ENCODE measurements at places on chromosomes 1 and 21.

GRCh38 chr1:93679546-93679945, 2.1 kb downstream of the BCAR3 start:
- no peak for DNase-seq

GRCh38 chr21:29232530-29233255, 66.0 kb upstream of the BACH1 start:
- DNase-seq, result no peak

DNA sequence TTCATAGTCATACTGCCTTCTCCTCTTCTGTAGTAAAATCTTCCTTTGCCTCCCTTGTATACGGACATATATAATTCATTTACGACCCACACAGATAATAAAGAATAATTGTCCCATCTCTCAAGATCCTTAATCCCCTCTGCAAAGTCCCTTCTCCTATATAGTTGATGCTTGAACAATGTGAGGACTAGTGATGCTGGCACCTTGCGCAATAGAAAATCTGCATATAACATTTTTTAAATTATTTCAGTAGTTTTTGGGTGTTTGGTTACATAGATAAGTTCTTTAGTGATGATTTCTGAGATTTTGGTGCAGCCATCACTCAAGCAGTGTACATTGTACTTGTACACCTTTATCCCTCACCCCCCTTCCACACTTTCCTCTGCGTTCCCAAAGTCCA, 21.0 kb downstream of the DIRAS3 start:
- DNase-seq, result no peak

- no peak for DNase-seq
Measured at GRCh38 chr1:67642629-67643028, 42.4 kb upstream of the GADD45A start.

DNA sequence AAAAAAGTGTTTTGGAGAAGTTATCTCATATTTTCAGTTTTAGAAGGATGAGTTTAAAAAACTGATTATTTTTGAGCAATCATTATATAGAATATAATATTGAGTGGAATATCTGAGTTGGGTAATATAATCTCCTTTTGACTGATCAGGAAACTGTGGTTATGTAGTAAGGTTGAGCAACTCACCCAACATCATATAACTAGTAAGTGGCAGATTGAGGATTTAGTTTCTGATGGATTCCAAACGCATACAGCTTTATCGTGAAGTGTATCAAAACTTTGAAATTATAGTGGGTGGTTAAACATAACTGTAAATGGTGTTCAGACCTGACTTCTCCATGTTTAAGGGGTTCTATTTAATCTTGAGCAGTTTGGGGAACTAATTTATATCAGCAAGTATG, 98.6 kb downstream of the OLFM3 start:
- no peak for DNase-seq

DNA sequence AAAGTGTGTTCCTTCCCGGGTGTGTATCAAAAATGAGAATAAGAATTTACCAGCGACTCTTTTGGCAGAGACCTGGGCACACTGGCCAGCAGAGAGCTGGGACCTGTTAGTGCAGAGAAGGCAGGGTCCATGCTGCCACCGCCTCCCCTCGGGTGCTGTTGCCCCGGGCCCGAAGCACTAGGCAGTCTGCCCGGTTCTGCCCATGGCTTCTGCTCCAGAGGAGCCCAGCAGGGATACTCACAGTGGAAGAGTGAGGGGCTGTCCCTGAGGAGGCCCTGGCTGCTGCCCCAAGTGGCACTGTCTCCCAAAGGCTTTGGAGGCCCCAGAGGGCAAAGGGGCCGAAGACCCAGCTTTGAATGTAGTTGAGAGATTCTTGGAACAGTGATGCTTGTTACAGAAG, 80.5 kb downstream of the MIS18A start:
- DNase-seq, result no peak

- DNase-seq, result no peak
Measured at GRCh38 chr1:23561076-23561812, 1.9 kb upstream of the ID3 start.

DNA sequence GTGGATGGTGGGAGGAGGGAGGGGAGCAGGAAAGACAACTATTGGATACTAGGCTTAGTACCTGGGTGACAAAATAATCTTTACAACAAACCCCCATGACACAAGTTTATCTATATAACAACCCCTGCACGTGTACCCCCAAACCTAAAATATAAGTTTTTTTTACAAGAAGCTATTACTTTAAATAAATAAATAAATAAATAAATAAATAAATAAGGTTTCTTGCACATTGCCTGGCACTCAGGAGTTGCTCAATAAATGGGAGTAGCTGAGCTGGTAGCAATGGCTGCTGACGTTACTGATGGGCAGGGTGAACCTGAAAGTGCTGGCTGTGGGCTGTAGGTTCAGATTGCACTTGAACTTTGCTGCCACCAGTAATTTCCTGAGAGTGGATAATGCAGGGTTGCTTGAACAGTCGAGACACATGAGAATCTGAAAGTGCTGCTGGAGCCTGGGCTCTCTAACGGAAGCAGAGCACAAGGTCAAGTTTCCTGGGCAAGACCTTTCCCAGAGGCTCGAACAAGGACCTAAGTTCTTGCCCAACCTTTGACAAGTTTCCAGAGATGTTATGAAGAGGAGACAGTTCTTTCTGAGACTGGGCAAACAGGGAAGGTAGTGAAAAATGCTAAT, 14.8 kb upstream of the KCNE2 start:
- no peak for DNase-seq

DNA sequence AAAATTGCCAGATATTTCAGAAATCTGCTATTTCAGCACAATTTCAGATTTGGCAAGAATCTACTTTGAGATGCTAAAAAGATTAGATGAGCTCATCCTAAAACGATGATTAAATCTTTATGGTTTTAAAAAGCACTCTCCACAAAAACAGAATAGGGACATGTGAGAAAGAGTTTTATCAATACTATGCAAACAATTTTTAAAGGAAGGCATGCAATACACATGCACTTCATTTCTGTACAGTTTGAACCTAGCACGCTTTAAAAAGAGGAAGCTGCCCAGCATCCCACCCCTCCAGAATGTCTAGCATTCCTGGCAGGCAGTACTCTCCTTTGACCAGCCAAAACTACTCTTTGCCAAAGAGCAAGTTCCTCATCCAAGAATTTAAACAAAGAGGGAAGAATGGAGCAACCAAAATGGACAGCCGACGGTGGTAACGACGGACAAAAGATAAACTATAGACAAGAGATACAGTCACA, 1.3 kb downstream of the ARHGAP29 start:
- DNase-seq, result no peak

DNA sequence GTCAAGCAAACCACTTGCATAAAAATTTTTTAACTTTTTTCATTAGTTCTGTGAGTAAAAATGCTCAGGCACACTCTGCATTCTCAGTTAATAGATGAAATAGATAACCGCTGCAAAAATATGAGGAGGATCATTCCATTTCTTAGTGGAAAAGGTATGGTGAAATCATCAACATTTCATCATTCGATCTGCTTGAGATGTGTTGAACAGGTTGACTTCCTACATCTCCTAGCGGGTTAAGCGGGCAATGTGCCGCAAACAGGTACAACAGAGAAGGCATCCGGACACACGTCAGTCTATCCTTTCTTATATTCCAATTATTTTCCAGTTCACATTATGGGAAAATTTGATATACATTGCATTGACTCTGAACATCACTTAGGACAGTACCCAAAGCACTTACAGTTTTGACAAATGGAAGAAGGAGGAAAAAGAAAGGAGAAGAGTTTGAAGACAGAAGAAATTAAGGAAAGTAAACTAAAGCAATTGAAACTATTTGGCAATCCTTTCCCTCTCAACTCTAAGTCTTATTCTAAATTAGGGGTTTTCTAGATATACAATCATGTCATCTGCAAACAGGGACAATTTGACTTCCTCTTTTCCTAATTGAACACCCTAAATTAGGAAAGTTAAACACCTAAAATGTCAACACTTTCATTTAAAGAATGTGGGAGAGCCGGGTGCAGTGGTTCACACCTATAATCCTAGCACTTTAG, 33.5 kb downstream of the NIBAN1 start:
- DNase-seq, result no peak

DNA sequence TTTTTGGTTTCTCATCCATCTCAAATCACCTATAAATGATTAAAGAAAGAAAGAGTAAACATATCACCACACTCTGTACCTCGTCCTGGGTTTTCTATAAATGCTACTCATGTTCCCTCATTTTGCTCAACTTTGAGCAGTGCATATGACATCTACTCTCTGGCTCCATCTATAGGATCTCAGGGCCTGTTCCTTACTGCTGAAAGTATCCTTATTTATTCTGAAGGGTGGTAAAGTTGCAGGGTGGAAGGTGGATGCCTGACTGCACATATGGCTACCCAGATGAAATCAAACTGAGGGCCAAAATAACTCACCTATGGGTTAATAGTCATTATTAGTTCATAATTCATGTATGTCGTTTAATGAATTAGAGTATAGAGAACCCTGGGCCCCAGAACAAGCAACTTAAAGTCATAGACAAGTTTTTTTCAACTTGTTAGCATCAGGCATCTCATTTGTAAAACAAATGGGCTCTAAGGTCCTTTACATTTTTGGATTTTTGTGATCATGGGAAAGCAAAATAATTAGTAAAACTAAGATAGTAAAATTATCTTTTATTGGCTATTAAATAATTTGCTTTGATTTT, 46.5 kb downstream of the NCF2 start:
- peak; percentile 65 for DNase-seq

GRCh38 chr1:57819893-57820292, 396.0 kb upstream of the DAB1 start:
- no peak for DNase-seq

- DNase-seq, result no peak
Measured at GRCh38 chr1:25900219-25900618, 6.0 kb downstream of the STMN1 start.

- DNase-seq, result no peak
Measured at GRCh38 chr1:3463408-3463863, 9.0 kb downstream of the ARHGEF16 start.

DNA sequence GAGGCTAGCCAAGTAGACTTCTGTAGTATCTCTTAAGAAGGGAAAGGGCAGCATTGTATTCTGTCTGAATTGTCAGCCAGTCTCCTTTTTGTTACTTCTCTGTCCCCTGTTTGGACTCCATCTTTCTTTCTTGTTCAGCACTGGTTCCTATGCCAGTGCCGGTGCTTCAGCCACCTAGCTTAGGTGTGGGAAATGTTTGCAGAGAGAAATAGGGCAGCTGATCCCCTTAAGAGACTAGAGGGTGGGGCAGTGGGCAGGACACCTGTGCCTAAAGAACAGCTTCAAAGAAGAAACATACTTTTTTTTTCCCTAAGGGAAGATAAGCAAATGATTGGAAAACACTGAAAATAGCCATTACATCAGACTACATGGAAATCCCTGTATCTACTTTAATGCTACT, 113.0 kb downstream of the POU2F1 start:
- DNase-seq, result no peak

GRCh38 chr1:229434005-229434640, at the start of gene ACTA1:
Gene ACTA1 (minus strand): TSS chr1:229434094. CDS start chr1:229433115, 979 bp downstream.
- no peak for DNase-seq

All from RPMI8226 (cell line).